ENCODE measurements at places on chromosomes 7 and 10.

GRCh38 chr10:114332301-114333192 is 71.8 kb downstream of the AFAP1L2 start:
- no peak for DNase-seq

DNA sequence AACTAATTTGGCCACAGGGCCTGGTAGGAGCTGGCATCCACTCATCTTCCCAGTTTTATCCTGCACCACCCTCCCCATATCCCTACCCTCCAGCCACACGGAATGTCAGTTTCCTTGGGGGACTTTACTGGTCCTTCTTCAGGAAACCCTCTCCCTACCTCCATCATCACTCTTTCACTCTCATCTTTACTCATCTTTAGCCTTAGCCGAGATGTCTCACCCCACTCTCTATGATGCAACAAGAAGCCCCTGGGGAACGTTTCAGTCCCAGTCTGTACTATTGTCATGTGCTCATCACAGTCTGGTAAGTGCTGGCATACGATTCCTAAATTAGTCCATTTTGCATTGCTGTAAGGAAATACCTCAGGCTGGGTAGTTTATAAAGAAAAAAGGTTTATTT is 34.9 kb upstream of the TMEM248 start:
- no peak for DNase-seq

- DNase-seq = peak; percentile 71
Measured at GRCh38 chr10:90859321-90859751, 1.5 kb upstream of the HTR7 start.

- no peak for DNase-seq
Measured at GRCh38 chr7:55081472-55082227, 62.8 kb downstream of the EGFR start.

GRCh38 chr7:24884401-24884800 is 95.6 kb downstream of the OSBPL3 start:
- DNase-seq = peak; percentile 62

DNA sequence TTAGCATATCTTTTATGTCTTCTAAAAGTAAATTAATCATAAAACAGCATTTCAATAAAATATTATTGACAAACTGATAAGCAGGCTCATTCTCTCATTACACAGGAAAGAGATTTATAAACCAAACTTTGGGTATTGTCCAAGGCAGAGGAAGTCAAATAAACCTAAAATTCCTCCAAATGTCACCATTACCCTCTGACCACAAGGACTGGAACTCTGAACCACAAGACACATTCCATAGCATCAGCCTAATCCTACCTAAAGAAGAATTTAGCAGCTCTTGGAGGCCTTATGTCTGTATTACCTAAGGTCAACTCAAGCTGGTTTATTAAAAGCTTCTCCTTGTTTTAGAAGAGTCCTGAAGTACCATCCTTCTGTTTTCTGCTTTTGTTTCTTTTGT is 82.4 kb upstream of the SLC13A1 start:
- DNase-seq = no peak

DNA sequence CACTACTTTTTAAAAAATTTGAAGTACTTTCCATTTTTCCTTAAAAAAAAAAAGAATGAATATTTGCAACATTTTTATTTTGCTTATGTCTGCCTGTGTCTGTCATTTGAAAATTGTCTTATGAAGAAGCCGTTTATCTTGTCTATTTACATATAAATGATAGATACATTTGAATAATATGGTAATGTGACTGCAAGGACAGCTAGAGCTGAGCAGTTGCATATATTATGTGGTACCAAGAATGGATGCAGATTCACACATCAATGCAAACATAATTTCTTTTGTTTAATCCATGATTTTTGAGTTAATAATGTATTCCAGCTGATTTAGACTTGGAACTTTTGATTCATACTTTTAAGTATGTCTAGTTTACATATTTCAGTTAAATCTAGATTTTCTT is 268.0 kb downstream of the CDK14 start:
- DNase-seq = no peak

DNA sequence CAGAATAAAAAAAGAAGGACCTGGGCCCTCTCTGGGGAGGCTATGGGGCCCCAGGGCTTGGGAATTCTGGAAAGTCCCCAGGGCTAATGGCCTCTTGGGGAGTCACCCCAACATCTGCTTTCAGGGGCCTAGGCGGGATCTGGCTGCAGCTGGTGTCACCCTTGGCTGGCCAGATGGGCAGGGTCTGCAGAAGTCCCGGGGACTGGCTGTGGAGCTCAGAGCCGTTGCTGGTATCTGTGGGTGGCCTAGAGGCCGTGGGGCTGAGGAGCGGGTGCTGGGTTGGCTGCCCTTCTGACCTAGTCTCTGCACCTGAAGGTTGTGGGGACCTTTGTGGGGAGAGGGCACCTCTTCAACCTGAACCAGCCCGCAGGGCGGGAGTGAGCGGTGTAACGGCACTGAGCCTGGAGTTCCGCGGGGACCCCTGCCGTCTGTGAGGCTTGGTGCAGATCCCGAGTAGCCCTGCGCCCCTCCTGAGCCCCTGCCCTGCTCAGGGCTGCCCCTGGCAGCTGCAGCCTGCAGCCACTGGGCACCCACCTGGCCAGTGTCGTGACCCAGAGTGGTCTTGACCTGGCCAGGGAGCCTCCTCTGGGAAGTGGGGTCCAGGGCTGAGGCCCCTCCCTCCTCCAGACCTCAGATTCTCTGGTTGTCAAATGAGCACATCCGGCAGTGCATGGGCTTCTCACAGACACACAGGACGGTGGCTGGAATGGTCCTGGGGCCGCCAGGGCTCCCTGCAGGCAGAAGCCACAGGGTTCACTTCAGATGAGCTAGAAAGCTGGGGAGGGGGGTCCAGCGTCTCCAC is 51.5 kb downstream of the UNCX start:
- no peak for DNase-seq

- DNase-seq = no peak
Measured at GRCh38 chr7:44971902-44972441, 6.8 kb downstream of the MYO1G start.
